B cell (primary cell): ENCODE measurements at places on chromosomes 12 and 14. TPM values are rescaled to one million over a fixed set of nuclear protein-coding genes. Genes with fewer than 3 reads are reported as not detected.

DNA sequence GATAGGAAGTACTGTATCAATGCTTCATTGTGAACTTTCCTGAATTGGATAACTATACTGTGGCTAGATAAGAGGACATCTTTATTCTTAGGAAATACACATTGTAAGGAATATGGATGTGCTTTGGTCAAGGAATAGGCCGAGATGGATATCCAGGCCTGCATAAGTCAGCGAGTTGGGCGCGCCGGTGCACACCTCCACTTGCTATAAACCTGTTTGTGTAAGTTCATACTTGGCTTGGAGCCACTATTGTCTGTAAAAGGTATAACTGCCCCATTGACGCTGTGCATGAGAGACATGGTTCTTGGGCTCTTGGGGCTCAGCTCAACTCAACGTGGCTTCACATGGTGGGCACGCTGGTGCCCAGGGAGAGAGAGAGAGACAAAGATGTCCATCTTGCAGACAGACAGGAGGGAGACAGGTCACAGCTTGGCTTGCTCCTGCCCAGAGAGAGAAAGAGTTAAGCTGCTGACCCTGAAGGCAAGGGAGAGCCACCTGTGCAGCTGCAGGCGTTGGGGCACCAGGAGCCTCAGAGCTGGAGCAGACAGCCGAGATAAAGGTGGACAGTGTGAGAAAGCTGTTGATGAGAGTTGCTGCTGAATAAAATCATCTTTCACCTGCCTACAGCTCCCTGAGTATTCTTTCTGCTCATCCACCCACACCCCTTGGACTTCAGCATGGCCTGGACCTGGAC is 34.1 kb upstream of the COCH start:
- no peaks in the 10 kb centered on the region for H3K4me1 ChIP-seq
- no peak overlapping the region for H3K27ac ChIP-seq
- H3K4me3 ChIP-seq: no peak overlapping the region
- DNase-seq: no peak
- H3K27me3 ChIP-seq: no peaks in the 10 kb centered on the region
- no peaks in the 10 kb centered on the region for H3K36me3 ChIP-seq

DNA sequence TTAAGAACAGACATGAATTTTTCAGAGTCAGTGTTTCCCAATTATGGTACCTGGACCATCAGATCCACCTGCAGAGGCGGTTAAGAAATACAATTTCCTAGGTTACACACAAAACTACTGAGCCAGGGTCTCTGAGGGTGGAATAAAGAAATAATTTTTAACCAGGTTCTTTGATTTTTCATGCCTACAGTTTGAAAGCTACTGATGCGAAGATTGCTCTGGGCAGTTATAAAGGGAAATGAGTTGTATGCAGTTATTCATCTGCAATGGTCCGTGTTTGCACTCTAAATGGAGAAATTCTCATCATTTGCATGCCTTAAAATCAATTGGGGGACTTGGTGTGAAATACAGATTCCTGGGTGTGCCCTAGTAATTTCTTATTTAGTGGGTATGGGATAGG is 89.7 kb downstream of the ERGIC2 start:
- no peaks in the 10 kb centered on the region for H3K27me3 ChIP-seq
- DNase-seq: no peak
- H3K36me3 ChIP-seq: no peaks in the 10 kb centered on the region
- no peak overlapping the region for H3K27ac ChIP-seq

The KRT73 gene
- total RNA-seq: not detected in 2 replicates

The ACOT6 gene
- not detected in 2 replicates for total RNA-seq
